ENCODE measurements at places on chromosomes 5 and 9. TPM values are rescaled to one million over a fixed set of nuclear protein-coding genes. Genes with fewer than 3 reads are reported as not detected.

- no peak for DNase-seq
- no peaks in the 10 kb centered on the region for H3K27me3 ChIP-seq
- H3K4me1 ChIP-seq = no peaks in the 10 kb centered on the region
- no peak overlapping the region for H3K27ac ChIP-seq
- no peak overlapping the region for H3K4me3 ChIP-seq
- no peaks in the 10 kb centered on the region for H3K36me3 ChIP-seq
Measured at GRCh38 chr5:131993676-131994075, 17.8 kb downstream of the ACSL6 start.

GRCh38 chr5:99795031-99795430 is 740.1 kb upstream of the FAM174A start:
- DNase-seq = no peak
- no peak overlapping the region for H3K27ac ChIP-seq
- H3K4me3 ChIP-seq = no peak overlapping the region
- no peaks in the 10 kb centered on the region for H3K4me1 ChIP-seq

GRCh38 chr9:33227741-33228140 is 12.2 kb upstream of the SPINK4 start:
- H3K27me3 ChIP-seq = no peaks in the 10 kb centered on the region
- H3K4me3 ChIP-seq = no peak overlapping the region
- no peak overlapping the region for H3K27ac ChIP-seq

The ORM2 gene
- not detected for total RNA-seq

The IER5L gene
- 26.9 TPM for total RNA-seq

The ZDHHC11 gene
- 14.4 TPM for total RNA-seq

DNA sequence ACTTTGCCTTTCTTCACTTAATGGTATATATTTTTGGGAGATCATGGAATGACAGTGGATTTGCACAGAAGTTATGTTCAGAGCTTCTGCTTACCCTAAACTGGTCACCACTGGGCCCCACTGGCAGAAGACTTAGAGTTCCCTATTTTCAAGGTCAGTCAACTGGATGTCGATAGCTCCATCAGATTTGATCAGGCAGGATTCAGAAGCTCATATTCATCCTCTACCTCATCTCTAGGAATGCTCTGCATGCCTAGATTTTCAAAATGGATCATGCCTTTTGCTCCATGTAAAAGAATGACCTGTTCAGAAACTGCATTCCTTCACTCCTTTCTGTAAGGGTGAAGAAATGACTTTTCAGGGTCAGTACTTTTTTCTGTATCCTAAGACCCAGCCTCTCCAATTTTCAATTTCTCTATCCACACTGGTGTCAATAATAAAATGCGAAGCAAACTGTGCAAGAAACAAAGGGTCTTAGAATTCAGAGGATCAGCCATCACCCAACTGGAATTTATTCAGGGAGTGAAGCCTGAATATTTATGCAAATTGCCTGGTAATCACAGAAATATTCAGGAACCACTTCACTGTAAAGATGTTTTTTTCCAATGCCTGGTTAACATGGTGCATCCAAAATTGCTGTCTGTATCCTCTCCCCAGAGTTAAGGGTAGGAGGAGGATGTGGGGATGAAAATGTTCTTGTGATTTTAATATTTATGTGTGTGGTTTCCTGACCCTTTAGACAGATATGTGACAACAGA is 125.4 kb downstream of the DOCK2 start:
- no peak overlapping the region for H3K27ac ChIP-seq
- no peaks in the 10 kb centered on the region for H3K4me1 ChIP-seq
- no peaks in the 10 kb centered on the region for H3K36me3 ChIP-seq
- DNase-seq = no peak
- no peaks in the 10 kb centered on the region for H3K27me3 ChIP-seq
- no peak overlapping the region for H3K4me3 ChIP-seq

- H3K36me3 ChIP-seq = no peaks in the 10 kb centered on the region
- DNase-seq = no peak
- no peak overlapping the region for H3K4me3 ChIP-seq
- no peaks in the 10 kb centered on the region for H3K27me3 ChIP-seq
Measured at GRCh38 chr5:119304439-119305211, 51.2 kb upstream of the TNFAIP8 start.

The C5orf34 gene
- 1.6 TPM for total RNA-seq

The LCN15 gene
- total RNA-seq = not detected

DNA sequence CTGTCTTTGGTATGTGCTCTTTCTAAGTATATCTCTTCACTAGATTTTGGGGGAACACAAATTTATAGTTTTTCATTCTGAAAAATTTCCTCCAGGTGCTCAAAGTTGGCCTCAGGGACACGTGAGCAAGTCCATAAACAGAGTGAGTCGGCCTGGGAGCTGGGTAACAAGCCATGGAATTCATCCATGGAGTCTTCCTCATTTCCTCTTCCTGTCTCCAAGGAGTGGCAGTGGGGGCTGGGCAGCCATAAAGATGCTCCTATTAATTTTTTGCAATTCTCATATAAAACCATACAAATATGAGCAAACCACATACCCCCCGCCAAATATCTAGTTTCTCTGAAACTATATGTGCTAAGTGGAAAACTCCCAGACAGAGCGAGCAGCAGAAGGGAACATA is 136.6 kb upstream of the OTULINL start:
- H3K4me1 ChIP-seq = peaks cover 14% of the 10 kb centered on the region
- no peak overlapping the region for H3K4me3 ChIP-seq
- peak overlapping the region; percentile 54 for H3K27ac ChIP-seq
- DNase-seq = no peak

GRCh38 chr9:81517954-81518353 is 171.4 kb downstream of the TLE1 start:
- H3K27ac ChIP-seq = no peak overlapping the region
- no peaks in the 10 kb centered on the region for H3K4me1 ChIP-seq
- H3K27me3 ChIP-seq = no peaks in the 10 kb centered on the region
- no peak for DNase-seq

- H3K27ac ChIP-seq = no peak overlapping the region
- no peaks in the 10 kb centered on the region for H3K4me1 ChIP-seq
- DNase-seq = no peak
- no peak overlapping the region for H3K4me3 ChIP-seq
- H3K27me3 ChIP-seq = no peaks in the 10 kb centered on the region
- H3K36me3 ChIP-seq = no peaks in the 10 kb centered on the region
Measured at GRCh38 chr5:18761801-18762200, 1127.5 kb downstream of the TAF11L14 start.

GRCh38 chr9:104923289-104923688 is 4.7 kb downstream of the ABCA1 start:
- no peak overlapping the region for H3K4me3 ChIP-seq
- H3K27ac ChIP-seq = peak overlapping the region; percentile 40
- H3K36me3 ChIP-seq = no peaks in the 10 kb centered on the region
- H3K27me3 ChIP-seq = no peaks in the 10 kb centered on the region

DNA sequence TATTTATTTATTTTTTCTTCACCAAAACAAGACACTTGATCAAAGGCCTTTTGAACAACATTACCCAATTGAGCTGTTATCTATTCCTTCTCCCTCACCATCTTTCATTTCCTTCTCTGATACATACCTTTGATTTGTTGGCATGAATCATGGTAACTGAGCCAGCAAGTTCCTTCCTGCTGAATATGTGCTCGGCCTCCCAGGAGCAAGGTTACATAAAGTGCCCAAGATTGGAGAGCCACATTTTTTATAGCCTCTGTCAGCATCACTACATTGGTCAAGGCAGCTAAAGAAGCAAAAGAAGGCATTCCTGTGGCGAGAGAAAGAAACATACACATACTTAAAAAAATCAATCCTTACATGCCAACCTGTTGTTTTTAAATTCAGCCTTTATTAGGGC is 369.6 kb downstream of the CYLC2 start:
- no peaks in the 10 kb centered on the region for H3K4me1 ChIP-seq
- H3K36me3 ChIP-seq = no peaks in the 10 kb centered on the region
- no peaks in the 10 kb centered on the region for H3K27me3 ChIP-seq
- no peak overlapping the region for H3K27ac ChIP-seq
- DNase-seq = no peak

The BTNL8 gene
- not detected for total RNA-seq

GRCh38 chr9:94913550-94913949 is 187.1 kb downstream of the AOPEP start:
- peaks cover 7% of the 10 kb centered on the region for H3K4me1 ChIP-seq
- H3K27me3 ChIP-seq = no peaks in the 10 kb centered on the region
- no peak overlapping the region for H3K4me3 ChIP-seq
- peak overlapping the region; percentile 75 for H3K27ac ChIP-seq

The ARL14EPL gene
- total RNA-seq = not detected

GRCh38 chr9:68947842-68948569 is 65.9 kb downstream of the PRKACG start:
- no peaks in the 10 kb centered on the region for H3K36me3 ChIP-seq
- H3K4me3 ChIP-seq = no peak overlapping the region
- no peak overlapping the region for H3K27ac ChIP-seq
- DNase-seq = no peak
- H3K4me1 ChIP-seq = no peaks in the 10 kb centered on the region
